Activated CD4-positive, alpha-beta T cell treated with anti-CD3 and anti-CD28 coated beads, Interleukin-10, Interleukin-2, amounts not matched to agents 100 ng/mL and 50 ng/mL, durations not matched to agents 16 hours and 8 hours (primary cell): ENCODE measurements at places on chromosomes 3 and 15.
A peak's percentile ranks its signal among the peaks of the same experiment; 100 is the strongest.

DNA sequence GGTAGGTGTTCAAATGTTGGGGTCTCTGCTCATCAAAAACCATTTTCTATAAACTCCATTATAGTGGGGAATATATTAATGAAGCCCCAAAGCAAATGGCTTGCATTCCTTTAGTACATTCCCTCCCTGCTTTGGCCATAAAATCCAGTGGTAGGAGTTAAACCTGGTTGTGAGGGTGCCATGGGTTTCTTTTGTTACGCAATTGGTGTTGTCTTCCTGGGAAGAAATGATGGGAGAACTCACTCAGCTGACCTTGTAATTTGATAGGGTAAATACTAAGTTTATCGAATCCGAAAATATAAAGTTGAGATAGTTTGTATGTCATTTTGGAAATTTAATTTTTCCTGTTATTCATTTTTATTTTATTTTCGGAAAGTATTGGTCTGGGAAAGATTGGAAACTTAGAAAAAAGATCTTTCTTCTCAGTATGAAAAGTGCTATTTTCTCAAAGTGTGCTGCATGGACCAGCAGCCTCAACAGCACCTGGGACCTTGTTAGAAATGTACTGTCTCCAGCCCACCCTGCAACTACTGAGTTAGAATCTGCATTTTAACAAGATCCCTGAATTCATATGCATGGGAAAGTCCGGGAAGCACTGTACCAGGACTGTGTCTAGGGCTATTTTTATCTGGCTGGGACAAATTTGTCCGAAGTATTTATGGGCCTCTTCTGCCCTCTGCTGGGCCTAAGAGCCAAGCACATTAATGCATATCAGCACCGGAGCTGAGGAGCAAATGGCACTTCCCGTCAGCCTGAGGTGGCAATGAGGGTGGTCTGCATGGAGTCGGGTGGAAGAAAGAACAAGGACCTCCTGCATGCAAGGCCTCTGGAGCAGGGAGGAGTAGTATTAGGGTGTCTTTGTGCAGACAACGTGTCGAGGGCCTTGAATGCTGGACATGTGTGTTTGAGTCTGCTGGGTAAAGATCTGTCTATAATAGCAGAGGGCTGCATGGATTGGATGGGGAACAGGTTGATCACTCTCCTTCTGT, 54.7 kb downstream of the FAM81A start:
- DNase-seq = peak; percentile 59

DNA sequence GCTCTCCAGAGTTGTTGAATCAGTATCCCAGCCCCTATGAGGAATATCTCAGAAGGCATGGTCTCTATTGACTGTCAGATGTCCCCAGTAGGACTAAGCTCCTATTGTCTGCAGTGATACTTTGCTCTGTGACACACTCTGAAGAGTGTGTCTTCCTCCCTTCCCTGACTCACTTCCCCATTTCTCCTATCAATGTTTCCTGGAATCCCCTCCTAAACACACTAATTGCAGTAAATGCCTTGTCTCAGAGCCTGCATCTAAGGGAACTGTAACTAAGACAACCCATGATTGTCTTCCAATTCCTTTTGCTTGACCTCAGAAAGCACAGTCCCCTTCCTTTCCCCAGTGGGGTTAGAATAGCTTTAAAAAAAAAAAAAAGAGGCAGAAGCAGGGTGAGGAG, 397.3 kb upstream of the PROK2 start:
- no peak for DNase-seq

DNA sequence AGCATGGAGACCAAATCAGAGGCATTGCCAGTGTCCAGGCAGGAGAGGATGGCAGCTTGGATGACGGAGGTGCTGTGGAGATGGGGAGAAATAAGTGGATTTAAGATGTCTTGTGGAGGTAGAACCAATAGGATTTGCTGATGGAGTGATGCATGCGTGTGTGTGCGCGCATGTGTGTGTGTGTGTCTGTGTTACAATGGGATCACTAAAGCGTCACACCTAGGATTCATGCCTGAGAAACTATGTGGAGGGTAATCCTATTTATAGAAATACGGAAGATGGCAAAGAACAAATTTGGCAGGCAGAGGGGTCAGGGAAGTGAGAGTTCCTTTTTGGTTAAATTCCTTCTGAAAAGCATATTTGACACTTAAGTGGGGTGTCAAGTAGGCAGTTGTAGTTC, 64.8 kb upstream of the ARL8B start:
- no peak for DNase-seq

GRCh38 chr3:13215940-13216546, 142.8 kb upstream of the IQSEC1 start:
- no peak for DNase-seq

DNA sequence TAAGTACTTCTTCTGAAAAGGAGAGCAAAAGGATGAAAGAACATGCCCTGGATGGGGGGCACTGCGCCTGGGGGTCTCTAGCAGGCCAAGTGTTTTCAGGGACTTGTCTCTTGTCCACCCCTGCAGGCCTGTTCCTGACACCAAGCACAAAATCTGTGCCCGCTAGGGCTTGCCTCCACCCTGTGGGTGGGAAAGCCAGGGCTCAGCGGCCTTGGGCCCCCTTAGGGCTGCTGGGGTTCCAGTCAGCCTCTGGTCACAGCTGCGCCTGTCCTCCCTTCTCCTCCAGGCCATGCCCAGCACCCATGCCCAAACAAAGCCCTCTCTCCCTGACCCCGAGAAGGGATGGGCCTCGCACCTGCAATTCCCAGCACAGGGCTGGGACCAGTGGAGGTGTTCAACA, 71.1 kb upstream of the TRPM1 start:
- DNase-seq = no peak

DNA sequence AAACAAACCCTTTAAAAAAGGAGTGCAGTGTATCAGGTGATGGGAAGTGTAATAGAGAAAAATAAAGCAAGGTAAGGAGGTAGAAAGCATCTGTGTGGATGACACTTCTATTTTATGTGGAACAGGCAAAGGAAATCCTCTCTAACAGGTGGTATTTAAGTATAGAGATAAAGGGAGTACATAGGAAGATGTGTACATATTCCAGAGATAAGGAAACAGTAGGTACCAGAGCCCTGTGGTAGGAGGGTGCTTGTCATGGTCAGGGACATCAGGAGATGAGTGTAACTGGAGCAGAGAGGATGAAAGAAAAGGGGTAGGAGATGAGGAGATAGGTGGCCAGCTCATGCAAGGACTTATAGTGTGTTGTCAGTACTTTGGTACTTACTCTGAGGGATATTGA, 65.8 kb downstream of the CHST2 start:
- no peak for DNase-seq

GRCh38 chr15:79283252-79284048, 928 bp downstream of the ANKRD34C start:
- DNase-seq = peak; percentile 15

- DNase-seq = no peak
Observed at GRCh38 chr3:32592011-32592410, 21.4 kb upstream of the DYNC1LI1 start.

- no peak for DNase-seq
Observed at GRCh38 chr15:52090193-52090592, 22.4 kb downstream of the BCL2L10 start.

GRCh38 chr3:88058306-88058580, 562 bp downstream of the CGGBP1 start:
- no peak for DNase-seq

- DNase-seq = no peak
Observed at GRCh38 chr3:157065201-157065600, 94.7 kb downstream of the CCNL1 start.

DNA sequence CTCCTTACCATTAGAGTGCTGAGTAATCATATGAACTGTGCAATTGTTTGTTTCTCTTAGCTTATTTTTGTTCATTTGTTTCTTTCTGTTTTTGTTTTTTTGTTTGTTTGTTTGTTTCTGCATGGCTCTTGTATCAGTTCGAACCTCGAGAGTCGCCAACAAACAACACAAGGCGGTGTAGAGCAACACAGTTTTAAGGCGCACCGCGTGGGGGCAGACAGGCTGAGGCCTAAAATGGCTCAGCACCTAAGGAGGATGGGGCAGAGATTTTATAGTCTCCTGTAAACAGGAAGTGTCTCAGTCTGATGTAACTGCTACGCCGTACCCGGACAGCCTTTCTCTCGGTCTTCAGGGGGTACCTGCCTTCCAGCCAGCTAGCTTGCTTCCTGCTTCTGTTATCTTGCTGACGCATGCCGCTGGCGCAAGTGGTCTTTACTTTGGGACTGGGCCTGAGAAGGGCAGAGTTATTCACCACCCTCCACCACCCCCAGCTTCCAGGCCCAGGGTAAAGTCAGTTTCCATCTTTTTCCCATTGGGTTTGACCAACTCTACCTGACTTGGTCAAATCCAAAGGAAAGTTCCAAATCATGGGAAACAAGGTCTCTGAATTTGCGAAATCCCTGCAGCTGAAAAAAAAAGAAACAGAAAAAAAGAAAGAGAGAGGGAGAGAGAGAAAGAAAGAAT, 25.8 kb upstream of the MFGE8 start:
- no peak for DNase-seq

DNA sequence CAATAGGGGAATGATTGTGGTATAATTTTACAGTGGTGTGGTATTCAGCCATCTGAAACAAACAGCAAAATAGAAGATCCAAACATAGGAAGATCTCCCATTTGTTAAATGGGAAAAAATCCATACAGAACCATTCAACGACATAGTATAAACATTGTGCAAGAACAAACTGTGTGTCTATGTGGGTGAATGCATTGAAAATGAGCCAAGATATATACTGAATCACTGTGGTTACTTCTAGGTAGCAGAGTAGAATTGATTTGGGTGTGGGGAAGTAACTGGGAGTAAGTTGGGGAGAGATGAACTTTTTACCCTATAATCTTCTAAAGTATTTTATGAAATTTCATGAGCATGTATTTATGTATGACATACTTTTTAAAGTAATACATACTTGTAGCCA, 123.1 kb upstream of the UMPS start:
- no peak for DNase-seq

GRCh38 chr3:161419555-161420333, 48.4 kb upstream of the SPTSSB start:
- no peak for DNase-seq

DNA sequence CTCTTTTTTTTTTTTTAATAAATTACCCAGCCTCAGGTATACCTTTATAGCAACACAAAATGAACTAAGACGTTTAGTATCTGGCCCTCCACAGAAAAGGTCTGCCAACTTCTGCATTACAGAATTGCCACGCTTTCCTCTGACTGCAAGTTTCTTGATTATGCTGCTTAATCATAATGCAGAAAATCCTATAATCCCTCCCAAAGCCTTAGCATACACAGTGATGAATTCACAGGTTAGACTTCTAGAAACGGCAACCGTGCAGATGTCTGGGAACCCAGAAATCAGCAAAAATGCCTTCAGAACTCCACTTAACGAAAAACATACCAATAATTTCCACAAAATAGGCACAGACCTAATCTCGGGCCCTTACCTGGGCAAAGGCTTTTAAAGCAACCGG, 144.7 kb upstream of the FRMD4B start:
- DNase-seq = no peak

GRCh38 chr3:133295199-133295901, 104.5 kb upstream of the BFSP2 start:
- peak; percentile 61 for DNase-seq

DNA sequence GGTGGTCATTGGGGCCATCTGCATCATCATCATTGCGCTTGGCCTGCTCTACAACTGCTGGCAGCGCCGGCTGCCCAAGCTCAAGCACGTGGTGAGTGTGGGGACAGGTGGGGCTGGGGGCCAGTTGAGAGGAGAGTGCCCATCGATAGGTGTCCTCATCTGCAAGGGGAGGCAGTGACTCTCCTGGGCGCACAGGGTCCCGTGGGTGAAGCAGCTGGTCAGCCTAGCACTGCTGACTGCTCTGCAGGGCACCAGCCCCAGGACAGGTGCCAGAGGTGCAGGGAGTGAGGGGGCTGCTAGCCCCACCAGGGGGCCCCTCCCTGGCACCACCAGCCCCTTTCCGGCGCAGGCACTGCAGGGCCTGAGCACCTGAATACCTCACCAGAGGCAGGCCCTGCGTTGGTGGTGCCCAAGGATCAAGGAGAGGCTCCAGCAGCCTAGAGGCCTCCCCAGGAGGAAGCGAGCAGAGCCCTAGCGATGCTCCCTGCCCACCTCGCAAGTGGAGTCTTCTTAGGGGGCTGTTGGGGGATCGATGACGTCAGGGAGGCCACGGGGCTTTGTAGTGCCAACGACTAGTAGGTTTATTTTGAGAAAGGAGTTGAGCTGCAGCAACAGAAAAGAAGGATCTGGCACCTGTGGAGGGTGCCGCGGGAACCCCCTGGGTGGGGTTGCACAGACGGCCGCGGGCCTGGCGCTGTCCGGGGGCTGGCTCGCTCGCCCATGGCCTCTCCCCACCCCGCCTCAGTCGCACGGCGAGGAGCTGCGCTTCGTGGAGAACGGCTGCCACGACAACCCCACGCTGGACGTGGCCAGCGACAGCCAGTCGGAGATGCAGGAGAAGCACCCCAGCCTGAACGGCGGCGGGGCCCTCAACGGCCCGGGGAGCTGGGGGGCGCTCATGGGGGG, 976 bp upstream of the ABTB1 start:
- DNase-seq = peak; percentile 26

DNA sequence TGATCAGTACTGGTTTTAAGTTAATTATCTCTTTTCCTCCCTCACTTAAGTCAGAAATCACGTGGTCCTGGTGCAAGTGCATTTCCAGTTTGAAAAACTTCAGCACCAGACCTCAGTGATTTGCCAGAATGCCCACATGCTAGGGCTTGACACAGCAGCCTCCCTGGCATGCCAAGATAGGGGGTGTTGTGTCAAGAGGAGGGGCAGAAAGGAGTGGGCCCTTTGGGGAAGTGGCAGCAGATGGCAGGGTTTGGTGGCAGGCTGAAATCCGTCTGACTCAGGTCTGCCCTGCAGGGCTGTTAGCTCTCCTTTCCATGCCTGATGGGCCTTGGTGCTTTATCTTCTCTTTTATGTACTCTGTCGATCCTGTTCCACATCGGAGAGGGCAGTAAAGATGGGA, 23.4 kb downstream of the PXK start:
- DNase-seq = no peak

DNA sequence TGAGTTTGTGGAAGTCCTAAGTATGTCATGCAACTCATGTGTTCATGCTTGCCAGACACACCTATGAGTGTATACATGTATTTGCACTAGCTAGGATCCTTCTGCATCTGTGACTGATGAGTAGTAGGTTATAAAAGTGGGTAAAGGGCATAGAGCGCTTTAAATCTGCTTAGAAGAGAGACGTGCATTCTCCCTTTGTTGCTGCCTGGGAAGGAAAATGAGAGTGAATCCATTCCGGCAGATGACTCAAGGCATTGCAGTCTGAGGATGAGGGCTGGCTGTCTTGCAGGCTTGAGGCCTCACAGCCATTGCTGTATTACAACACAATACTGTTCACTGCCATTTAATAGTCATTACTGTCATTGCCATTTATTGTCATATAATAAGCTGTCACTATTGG, 120.8 kb upstream of the UMPS start:
- no peak for DNase-seq

- DNase-seq = peak; percentile 39
Observed at GRCh38 chr15:57045741-57046382, 127.4 kb downstream of the TCF12 start.
